ENCODE measurements at places on chromosomes 12 and 14.
A peak's percentile ranks its signal among the peaks of the same experiment; 100 is the strongest.

GRCh38 chr14:61661471-61662400, 33.6 kb upstream of the HIF1A start:
- DNase-seq, result no peak

- no peak for DNase-seq
Measured at GRCh38 chr12:101475751-101476305, 692 bp downstream of the SPIC start.

GRCh38 chr12:53958128-53958527, 3.4 kb downstream of the HOXC12 start:
- no peak for DNase-seq

DNA sequence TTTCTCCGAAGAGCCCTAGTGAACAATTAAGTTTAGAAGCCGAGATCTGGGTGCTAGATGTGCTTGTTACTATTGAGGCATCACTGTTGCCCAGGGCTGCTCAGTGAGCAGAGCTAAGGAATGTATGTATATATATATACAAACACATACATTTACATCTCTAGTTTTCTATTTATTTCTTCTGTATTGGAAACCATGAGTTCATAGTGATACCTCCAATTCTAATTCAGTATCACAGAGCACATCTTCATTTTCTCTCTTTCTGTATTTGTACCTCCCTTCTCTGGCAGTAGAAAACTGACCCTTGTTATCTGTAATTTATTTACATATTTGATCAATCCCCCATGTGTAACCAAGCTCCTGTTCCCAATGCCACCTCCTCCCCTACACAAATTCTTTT, 40.7 kb upstream of the FUT8 start:
- DNase-seq, result no peak

DNA sequence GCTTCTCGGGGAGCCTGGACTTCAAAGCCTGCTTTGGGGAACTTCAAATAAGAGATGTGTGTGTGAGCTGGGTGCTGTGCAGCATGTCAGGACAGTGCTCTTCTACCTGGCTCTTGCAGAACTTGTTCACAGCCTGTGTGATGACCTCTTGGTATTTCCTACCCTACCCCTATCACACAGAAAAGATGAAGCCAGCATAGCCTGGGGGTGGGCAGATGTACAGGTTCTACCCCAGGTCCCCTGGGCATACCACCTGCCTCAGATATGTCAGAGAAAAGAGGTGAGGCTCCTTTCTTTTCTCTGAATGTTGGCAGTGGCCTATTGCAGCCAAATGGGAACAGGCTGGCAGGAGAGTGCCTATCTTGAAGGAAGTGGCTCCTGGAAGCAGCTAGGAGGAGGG, 111.7 kb upstream of the ALG10B start:
- no peak for DNase-seq

- DNase-seq, result no peak
Measured at GRCh38 chr12:62272936-62273552, 12.8 kb downstream of the USP15 start.

- DNase-seq, result no peak
Measured at GRCh38 chr14:75881994-75882393, 99.8 kb downstream of the TGFB3 start.

GRCh38 chr14:54512393-54512792, 2.7 kb downstream of the CGRRF1 start:
- DNase-seq, result no peak

DNA sequence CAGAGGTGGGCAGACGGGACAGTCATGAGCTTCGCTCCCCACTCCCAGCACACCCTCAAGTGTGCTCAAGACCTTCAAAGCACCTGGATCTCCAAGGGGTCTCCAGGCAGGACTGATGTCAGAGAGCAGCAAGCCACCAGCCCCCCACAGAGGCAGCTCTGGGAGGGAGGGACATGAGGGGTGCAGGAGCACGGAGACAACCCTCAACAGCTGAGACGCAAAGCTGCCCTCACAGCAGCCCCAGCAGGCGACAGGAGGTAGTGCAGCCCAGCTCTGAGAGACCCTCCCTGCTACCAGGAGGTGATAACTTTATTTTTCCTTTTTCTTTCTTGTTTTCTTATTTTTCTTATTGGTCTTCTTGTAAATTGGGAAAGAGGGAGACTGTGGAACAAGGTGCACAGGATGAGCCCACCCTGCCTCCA, 17.9 kb downstream of the SIVA1 start:
- DNase-seq, result no peak

GRCh38 chr14:92259613-92260357, 63.2 kb upstream of the SLC24A4 start:
- no peak for DNase-seq

- DNase-seq, result no peak
Measured at GRCh38 chr12:95351748-95352147, 122.2 kb upstream of the METAP2 start.

DNA sequence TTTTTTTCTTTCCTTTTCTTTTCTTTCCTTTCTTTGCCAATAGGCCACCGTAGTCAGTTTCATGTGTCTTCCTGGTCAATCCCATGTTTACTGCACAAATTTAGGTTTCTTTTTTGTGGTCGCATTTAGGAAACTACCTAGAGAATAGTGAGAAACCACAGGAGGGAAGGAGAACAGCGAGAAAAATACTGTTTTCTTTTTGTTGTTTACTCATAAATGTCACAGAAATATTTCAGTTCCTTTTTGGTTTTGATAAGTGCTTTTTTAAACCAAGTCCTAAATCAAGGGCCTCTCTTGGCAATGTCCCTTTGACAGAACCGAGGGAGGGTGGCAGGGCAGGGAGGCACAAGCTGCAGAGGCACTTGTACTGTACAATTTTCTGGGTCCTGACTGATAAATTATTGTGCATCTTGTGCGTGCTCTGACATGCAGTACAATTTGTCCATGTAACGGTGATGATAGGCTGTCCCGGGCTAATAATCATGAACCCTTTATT, 326.1 kb downstream of the CACNA1C start:
- DNase-seq, result no peak

GRCh38 chr14:86777963-86778602, 1214.9 kb downstream of the GALC start:
- no peak for DNase-seq

DNA sequence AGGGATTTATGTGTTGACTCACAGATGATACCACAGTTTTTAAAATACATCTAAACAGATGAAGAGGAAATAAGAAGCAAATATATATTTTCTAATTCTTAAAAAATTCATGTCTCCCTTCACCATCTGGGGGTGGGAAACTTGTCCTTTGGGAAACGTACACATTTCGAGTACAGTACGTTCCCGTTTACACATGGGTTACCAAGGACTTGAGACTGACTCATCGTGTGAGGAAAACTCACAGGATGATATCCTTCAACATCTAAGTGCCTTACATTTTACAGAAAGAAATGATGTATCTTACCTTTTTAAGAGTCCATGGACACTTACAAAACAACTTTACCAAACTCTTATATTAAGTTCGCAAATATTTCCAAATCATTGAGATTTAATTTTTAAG, 16.0 kb upstream of the FBLN5 start:
- no peak for DNase-seq

GRCh38 chr14:64928239-64929013, 14.1 kb downstream of the GPX2 start:
- DNase-seq, result no peak

- DNase-seq, result no peak
Measured at GRCh38 chr12:68904351-68904962, 28.5 kb downstream of the CPM start.

DNA sequence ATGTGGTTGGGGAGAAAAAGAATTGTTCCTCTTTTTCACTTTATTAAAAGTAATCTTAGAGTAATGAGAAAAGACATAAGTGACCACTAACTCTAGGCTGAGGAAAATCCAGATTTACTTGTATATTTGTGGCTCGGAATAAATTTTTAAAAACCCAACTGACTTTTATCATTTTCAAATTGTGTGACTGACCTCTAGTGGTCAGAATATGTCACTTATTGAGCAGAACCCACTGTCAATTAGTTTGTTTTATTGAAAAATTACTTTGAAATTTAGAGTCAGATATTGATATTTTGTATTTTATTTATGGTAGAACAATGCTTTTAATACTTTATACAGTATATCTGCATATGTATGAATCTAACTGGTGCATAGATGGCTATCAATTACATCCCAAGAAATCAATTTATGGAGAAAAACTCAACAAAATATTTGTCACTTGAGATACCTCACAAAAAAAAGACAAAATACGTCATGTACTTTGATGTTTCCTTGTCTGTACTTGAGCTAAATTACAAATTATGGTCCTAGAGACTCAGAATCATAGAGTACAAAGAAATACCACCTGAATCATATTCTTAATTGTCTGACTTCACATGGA, 229.4 kb downstream of the CNTN1 start:
- DNase-seq, result no peak

- no peak for DNase-seq
Measured at GRCh38 chr14:31071151-31071550, 45.0 kb upstream of the STRN3 start.

- DNase-seq, result no peak
Measured at GRCh38 chr12:49824895-49825294, 3.3 kb downstream of the NCKAP5L start.

GRCh38 chr12:88580051-88580871, at the start of gene KITLG:
TSS of gene KITLG (minus strand) at chr12:88580471. CDS start at chr12:88580278, 193 bp downstream.
- peak; percentile 93 for DNase-seq

DNA sequence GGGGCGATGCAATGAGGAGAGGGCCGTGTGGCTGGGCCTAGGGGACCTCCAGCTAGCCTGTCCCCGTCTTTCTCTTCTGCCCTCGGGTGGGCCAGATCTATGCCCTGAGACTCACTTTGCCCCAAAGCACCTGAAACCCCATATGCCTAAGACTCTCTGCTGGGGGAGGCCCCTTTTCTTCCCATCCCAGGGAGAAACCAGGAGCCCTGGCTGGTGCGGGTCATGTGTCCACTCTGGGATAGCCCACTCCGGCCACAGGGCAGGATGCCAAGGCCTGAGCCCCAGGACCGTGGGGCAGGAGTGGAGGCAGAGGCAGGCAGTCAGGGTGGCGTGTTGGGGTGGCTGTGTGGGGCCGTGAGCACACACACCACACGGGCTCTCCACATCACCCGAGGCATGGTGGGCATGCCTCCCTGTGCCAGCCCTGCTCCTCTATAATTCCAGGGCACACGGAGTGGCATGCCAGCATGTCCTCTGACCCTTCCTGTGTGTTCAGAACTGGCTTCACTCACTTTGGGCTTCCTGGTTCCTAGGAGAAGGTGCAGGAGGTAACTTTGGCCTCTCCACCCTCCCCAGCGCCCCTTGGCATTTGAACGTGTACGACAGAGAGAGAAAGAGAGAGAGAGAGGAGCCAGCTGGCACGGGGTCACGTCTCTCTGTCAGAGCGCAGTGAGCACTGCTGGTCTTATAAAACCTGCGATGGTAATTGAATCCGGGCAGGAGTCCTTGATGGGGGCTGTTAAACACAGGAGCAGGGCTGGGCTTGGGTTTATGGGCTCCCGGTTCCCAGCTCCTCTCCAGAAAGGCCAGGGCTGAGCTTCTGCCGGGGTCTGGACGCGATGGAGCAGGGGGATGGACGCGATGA, 144.2 kb downstream of the KIF26A start:
- no peak for DNase-seq

- DNase-seq, result no peak
Measured at GRCh38 chr14:53060046-53060445, 93.1 kb downstream of the DDHD1 start.

DNA sequence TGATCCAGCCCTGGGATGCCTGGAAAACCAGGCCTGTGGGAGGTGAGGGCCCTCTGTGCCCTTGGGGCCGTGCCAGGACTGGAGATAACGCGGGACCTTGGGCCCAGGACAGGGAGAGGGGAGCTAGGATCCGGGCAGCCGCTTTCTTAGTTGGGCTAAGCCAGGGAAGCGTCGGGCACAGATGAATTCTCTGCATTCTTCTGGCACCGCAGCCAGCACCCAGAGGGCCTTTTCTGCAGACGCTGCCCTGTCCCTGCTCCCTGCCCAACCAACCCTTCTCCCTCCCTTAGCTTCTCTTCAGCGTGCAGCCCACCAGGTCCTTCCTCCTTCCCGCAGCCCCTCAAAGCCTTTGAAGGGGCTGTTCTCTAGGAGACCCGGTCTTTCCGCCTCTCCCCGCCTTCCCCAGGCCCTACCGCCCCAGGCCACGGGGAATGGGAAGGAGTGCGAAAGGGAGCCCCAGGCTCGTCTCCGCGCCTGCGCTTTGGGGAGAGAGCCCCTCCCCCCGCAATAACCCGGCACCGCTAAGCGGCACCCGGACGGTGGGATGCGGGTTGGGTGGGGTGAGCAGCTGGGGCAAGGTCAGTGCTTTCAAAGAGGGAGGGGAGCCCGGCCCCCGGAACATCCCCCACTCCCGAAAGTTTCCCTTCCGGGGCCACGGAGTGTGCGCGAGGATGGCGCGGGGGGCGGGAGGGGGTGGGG, 663 bp downstream of the NCKAP5L start:
- DNase-seq, result peak; percentile 83

GRCh38 chr14:34113991-34114390, 163.1 kb upstream of the EGLN3 start:
- no peak for DNase-seq

GRCh38 chr14:32379447-32379846, 50.3 kb downstream of the AKAP6 start:
- no peak for DNase-seq
